NCI-H1436 treated with DMSO at 0.1 percent for 48 hours (cell line): ENCODE measurements at places on chromosomes 3 and 15.

- no peak for DNase-seq
Measured at GRCh38 chr15:87858651-87859050, 397.9 kb downstream of the NTRK3 start.

DNA sequence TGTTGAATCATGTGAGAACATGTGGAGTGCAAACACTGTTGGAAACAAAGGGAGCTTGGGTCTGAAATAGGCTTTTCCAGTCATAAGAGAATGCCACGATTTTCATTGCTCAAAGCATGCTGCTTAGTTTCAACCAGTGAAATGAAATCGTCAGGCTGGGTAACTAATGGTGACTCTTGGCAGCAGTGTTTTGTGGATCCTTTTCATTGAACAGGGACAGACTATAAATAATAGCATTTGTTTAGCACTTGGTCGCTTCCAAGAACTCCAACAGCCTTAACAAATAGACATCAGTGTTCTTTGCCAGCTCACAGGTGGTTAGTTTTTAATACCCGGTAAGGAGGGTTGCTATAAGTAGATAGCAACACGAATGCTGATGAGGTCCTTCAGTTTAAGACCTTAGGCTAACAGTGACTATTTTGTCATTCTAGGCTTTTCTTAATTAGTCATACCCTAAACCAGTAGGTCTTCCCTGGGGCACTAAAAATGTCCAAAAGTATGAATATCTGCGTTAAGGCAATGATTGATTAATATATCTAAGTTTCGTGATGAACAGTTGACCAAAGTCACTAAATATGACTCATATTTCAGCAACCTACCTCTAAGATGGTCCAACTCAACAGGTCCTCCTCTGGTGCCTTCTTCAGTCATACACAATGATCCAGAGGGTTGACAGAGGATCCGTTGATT is 15.8 kb downstream of the TP63 start:
- no peak for DNase-seq

DNA sequence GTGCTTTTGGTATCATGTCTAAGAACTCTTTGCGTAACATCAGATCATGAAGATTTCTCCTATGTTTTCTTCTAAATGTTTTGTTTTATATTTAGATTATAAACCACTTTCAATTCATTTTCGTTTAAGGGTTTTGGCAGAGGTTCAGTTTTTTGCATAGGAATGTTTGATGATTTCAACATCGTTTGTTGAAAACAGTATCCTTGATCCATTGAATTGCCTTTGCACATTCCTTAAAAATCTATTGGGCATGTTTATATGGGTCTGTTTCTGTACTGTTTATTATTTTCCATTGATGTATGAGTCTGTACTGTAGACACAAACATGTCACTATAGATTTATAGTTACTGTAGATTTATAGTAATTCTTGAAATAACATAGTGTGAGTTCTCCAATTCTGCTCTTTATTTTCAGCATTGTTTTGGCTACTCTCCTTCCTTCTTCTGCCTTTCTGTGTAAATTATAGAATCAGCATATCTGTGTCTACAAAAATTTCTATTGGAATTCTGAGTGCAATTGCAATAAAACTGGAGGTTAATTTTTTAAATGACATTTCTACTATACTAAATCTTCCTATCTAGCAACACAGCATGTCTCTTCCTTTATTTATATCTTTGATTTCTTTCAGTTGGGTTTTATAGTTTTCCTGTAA is 374.0 kb downstream of the SV2B start:
- DNase-seq: no peak

- DNase-seq: no peak
Measured at GRCh38 chr3:16618721-16619120, 13.5 kb upstream of the DAZL start.

DNA sequence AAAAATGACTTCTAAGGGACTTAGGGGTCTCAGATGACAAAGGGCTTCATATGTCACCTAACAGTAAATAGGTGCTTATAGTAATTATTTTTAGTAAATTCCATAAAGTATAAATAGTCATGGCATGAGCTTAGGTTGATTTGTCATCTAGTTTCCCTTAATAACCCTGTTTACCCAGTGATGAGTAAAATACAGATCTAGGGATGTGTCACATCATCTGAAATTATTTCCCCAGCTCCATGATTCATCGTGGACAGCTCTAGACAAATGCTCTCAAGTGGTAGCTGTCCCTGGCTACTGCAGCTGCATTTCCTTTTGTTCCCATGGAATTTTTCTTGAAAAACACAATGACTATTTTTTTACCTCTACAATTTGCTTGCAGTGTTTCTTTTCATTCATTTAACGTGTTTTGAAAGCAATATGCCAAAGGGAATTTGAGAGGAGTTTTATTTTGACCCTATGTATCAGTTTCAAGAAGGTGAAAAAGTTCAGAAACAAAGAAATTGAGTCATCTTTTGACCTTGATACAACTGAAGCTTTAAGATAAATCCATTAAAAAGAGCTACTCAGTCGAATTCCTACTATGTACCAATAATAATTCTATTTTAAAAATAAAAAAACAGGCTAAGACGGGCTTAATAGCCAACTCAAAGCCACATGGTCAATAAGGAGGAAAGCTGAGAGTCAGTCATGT is 241.6 kb downstream of the KCNMB2 start:
- no peak for DNase-seq
